Stimulated activated naive CD8-positive, alpha-beta T cell treated with anti-CD3 and anti-CD28 coated beads, Interleukin-15, Interleukin-2, amounts not matched to agents 100 U/mL and 50 U/mL, for 24 hours (primary cell): ENCODE measurements at places on chromosomes 13 and 19.

DNA sequence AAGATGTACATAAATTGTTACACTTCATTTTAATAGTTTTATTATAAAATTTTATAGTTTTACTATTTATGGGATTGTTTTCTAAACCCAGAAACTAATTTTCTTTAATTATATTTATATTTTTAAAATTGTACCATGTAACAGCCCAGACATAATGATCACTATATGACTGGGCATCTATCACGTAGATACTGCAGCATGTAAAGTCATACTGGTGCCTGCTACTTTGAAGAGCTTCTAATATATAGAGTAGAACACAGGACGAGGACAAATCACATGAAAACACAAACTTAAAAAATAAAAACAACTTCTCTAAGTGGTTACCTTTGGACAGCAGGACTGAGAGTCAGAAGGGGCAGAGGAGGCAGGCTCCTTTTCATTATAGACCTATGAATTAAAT is 5.3 kb downstream of the ELF1 start:
- DNase-seq: no peak

DNA sequence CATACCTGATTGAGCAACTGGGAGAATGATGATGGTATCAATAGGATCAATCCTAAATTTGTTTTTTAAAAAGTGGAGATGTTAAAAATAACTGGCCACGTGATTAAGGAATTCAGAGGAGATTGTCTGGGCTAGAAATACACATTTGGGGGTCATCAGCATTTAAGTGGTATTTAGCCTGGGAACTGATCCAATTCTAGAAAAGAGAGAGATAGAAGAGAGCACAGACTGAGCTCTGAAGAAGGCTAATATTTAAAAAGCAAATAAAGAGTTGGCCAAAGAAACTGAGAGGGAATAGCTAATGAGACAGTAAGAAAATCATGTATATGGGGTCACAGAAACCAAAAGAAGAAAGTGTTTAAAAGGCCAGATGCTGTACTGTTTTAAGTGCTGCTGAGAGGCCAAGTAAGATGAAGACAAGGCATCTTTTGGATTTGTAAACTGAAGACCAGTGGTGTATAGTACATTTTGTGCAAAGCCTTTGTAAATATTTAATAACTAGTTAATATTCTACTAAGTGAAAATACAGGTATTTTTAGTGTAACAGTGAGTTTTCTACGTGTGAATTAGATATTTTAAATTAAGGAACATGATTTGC is 40.2 kb downstream of the UBL3 start:
- no peak for DNase-seq

GRCh38 chr19:58575183-58576041 is 2.3 kb upstream of the MZF1 start:
- DNase-seq: peak; percentile 86

DNA sequence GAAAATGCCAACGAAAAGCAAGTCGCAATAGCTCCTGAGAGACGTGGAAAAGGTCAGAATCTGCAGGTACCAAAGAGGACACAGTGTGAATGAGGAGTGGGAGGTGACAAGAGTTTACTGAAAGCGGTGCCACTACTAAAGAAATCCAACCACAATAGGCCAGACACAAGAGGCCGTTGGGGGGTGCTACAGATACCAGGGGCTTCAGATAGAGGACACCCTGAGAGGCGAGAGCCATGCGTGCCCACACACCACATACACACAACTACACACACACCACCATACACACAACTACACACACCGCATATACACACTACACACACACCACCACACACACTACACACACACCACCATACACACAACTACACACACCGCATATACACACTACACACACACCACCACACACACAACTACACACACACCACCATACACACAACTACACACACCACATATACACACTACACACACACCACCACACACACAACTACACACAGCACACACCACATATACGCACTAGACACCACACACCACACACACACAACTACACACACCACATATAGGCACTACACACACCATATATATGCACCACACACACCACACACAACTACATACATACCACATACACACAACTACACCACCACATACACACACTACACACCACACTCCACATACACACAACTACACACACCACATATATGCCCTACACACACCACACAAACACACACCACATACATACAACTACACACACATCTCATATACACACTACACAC is 28.5 kb downstream of the CRYL1 start:
- DNase-seq: no peak

- DNase-seq: peak; percentile 79
Measured at GRCh38 chr13:46179491-46179908, 2.5 kb downstream of the LCP1 start.

DNA sequence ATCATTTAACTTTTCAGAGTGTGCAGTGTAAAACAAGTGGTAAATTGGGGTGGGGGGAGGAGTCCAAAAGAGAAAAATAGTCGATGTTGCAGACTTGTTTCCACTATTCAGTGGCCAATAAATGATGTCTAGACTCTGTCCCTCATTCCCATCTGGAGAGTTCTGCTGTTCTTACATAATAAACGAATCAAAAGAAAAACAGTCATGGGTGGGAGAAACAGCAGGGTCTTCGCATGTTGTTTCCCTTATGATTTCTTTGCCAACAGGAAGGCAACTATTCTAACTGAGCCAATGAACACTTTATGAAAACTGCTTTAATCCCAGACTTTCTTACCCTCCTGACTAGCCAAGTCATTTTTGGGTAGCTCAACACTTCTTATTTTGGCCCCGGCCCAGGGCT is 615.5 kb downstream of the FGF9 start:
- DNase-seq: no peak

GRCh38 chr19:5089283-5089682 is 120.4 kb downstream of the KDM4B start:
- no peak for DNase-seq

GRCh38 chr19:47022541-47023447 is 3.2 kb downstream of the NPAS1 start:
- DNase-seq: no peak

GRCh38 chr19:42325308-42325895 is at the start of gene MEGF8:
TSS of gene MEGF8 (plus strand) at chr19:42325635. CDS start at chr19:42326244, 609 bp downstream.
- peak; percentile 98 for DNase-seq

DNA sequence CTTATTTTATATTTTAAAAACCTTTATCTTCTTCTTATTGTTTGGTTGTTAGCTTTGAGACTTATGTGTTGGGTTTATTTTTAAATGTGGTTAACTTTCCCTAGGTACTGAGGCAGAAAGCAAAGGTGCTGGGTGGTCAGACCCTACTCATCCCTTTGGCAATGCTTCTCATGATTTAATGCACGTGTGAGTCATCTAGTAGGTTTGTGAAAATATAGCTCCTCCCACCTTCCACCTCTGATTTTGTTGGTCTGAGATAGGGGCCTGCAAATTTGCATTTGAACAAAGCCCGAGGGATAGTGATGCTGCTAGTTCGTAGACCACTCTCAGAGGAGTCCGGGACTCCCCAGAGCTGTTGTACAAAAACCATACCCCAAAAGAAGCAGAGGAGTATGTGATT is 771.3 kb upstream of the ARGLU1 start:
- no peak for DNase-seq

DNA sequence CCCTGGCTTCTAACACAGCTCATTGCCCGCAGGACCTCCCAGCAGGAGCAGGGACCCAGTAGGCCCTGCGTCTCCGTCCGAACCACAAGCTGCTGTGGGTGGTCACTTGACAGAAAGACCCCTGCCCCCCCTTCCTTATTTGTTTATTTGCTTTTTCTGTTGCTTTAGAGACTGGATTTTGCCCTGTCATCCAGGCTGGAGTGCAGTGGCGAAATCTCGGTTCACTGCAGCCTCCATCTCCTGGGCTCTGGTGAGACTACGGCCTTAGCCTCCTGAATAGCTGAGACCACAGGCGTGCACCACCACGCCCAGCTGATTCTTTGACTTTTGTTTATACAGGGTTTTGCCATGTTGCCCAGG is 7.6 kb upstream of the PTBP1 start:
- no peak for DNase-seq

- DNase-seq: no peak
Measured at GRCh38 chr19:58304748-58305064, 471 bp upstream of the ERVK3-1 start.

DNA sequence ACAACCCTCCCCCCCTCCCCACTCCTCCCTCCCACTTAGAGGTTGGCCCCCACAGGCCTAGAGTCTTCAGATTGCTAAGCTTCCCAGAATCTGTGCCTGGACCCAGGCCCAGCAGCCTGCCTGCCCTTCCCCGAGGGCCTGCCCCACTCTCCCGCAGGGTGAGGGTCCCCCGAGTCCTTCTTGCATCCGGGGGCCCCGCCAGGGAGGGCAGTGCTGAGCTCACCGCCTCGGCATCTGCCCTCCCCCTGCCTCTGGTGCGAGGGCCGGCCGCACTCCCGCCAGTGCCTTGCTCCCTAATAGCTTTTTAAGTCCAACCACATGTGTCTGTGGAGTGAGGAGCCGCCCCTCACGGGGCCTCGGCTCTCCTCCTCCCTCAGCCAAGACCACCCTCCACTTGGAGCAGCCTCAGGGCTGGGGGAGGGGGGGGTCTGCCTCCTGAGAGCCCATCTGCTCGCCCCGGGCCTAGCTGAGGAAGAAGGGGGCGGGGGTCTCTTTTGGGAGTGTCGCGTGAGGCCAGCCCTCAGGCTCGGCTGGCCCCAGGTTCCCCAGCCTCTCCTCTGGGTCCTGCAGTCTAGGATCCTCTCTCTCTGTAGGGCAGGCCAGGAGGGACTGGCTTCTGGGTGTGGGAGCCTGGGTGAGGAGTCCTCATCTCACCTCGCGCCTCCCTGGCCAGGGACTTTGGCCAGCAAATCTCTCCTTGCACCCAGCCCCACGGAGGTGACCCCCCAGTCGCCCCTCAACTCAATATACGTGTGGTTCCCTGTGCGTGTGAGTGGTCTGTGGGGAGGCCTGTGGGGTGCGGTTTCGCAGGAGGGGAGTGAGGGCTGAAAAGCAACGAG is 47.2 kb downstream of the LYL1 start:
- no peak for DNase-seq

DNA sequence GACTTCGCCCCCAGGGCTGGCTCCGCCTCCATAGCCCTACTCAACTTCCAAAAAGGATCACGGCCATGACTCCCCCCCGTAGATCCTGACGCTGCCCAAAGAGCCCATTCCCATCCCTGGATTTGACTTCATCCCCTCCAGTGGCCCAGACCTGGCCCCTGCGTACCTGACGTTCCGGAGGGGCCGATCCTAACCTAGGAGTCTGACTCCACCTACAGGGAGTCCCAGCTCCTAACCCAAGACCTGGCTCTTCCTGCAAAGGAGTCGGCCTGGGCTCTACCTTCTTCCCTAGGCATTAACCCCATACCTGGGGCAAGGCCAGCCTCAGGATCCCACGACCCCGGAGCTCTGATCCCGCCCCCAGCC is 10.8 kb downstream of the STAP2 start:
- DNase-seq: no peak

DNA sequence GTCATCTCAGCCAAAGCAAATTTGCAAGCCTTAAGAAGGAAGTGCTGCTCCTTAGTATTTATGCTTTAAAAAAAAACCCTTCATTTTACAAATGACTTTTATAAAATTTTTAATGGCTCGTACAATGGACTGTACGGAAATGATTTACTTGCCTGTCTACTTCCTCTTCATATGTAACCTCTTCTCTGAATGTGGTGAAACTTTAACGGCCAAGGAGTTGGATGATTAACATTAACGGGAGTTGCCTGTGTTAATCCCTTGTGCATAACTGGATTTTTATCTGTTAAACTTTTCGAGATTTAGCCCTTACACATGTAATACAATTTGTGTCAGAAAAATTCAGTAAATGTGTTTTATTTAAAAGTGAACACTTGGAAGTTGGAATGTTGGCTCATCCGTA is 429.4 kb downstream of the TBC1D4 start:
- no peak for DNase-seq

DNA sequence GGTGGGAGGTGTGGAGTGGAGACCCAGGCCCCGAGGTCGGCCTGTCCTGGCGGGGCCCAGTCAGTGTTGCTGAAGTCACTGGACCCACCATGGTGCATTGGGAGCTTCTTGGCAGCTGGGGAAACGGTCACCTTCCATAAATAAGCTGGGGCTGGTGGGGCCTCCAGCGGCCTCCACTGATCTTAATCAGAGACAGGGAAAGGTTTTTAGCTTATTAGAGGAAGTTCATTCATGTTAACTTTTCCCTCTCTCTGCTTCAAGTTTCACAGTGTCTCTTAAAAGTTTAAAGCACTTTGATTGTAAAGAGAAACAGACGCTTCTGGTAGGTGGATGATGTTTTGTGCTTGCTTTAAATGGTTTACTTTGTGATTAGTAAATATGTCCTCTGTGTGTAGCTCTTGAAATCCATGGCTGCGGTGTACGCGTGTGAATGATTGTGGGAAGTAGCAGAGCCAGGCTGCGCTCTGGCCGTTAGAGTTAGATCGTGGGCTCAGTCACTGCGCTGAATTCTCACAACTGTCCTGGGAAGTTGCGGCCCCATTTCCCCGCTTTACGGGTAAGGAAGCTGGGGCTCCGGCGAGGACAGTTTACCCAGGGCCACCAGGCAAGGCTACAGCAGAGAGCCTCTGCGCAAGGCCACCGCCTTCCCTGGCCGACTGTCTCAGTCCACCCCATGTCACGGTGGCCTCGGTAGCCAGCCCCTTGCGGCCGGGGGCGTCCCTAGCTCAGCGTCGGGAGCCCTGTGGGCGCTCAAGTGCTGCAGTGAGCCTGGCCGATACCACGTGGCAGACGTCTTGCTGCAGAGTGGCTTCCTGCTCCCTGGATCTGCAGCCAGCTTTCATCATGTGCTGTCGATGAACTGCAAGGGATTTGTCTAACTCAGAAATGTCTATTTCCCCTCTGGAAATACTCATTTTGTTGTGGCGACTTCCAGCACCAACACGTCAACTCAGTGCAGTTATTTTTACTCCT is 16.5 kb upstream of the NDUFS7 start:
- DNase-seq: no peak

DNA sequence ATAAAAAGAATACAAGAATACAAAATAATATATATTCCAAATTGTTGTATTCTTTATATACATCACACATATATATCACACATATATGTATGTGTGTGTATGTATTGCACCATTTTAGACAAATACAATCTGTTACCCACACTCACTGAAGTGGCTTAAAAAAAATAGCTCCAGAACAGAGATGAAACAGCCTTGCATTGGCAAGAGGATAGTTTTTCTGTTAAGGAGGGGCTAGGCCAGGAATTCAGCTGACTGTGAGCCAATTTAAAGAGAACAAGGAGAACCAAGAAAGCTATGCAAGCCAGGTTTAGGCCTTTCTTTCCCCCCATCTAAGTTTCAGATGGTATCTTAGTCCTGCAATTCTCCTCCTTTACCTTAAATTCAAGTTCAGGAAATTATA is 257.5 kb downstream of the MZT1 start:
- DNase-seq: no peak
